ENCODE measurements at places on chromosomes 7 and 10.
A peak's percentile ranks its signal among the peaks of the same experiment; 100 is the strongest.

DNA sequence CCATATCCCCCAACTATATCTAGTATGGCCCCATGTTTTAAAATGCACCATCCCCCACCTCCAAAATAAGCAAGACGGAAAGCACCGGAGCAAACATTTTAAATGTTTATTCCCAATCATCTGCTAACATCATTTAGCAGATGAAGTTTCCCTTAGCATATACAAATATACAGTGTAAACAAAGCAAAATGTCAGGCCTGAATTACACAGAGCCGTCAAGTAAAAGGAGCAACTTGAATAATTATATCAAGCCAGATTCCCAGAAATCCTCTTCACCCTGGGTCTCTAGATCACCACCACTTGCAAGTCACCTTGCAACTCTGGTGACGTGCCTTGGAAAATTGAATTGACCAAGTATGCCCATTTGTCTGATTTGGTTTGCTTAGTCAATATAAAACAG is 91.6 kb upstream of the COL1A2 start:
- H3K36me3 ChIP-seq, result no peaks in the 10 kb centered on the region
- no peak overlapping the region for H3K27ac ChIP-seq
- DNase-seq, result no peak

GRCh38 chr7:75946207-75946855 is 31.4 kb downstream of the POR start:
- H3K4me1 ChIP-seq, result no peaks in the 10 kb centered on the region
- H3K27ac ChIP-seq, result no peak overlapping the region
- no peaks in the 10 kb centered on the region for H3K36me3 ChIP-seq
- no peaks in the 10 kb centered on the region for H3K27me3 ChIP-seq
- H3K4me3 ChIP-seq, result no peak overlapping the region

GRCh38 chr7:14207138-14207537 is 217.7 kb upstream of the ETV1 start:
- H3K36me3 ChIP-seq, result no peaks in the 10 kb centered on the region
- H3K27me3 ChIP-seq, result no peaks in the 10 kb centered on the region
- H3K4me3 ChIP-seq, result no peak overlapping the region
- no peak overlapping the region for H3K27ac ChIP-seq
- no peak for DNase-seq

DNA sequence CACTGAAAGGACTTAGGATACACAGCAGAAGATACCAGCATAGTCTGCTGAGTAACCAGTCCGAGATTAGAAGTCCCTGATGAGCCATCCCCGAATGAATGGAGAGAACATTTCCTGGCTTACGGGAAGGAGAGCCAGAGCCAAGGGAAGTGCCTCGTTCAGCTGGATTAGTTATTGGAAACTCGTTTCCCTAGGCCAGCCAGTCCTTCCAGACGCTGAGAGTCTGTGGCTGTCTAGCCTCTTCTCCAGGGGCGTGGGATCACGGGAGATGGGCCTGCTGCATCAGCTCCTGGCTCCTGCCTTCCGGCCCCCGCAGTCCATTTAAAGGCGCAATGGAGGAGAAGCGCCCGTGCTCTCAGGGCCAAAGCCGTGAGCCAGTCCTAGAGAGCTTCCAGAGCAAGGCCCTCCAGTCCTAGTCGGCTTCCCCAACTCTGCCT is 712.8 kb downstream of the PARD3 start:
- H3K4me1 ChIP-seq, result no peaks in the 10 kb centered on the region
- no peak overlapping the region for H3K27ac ChIP-seq
- no peak for DNase-seq
- H3K36me3 ChIP-seq, result no peaks in the 10 kb centered on the region
- H3K4me3 ChIP-seq, result no peak overlapping the region
- H3K27me3 ChIP-seq, result no peaks in the 10 kb centered on the region

GRCh38 chr10:72407471-72407870 is 52.8 kb upstream of the DNAJB12 start:
- peak; percentile 51 for DNase-seq
- no peaks in the 10 kb centered on the region for H3K27me3 ChIP-seq
- no peaks in the 10 kb centered on the region for H3K36me3 ChIP-seq
- H3K4me3 ChIP-seq, result peak overlapping the region; percentile 9
- H3K27ac ChIP-seq, result peak overlapping the region; percentile 63

DNA sequence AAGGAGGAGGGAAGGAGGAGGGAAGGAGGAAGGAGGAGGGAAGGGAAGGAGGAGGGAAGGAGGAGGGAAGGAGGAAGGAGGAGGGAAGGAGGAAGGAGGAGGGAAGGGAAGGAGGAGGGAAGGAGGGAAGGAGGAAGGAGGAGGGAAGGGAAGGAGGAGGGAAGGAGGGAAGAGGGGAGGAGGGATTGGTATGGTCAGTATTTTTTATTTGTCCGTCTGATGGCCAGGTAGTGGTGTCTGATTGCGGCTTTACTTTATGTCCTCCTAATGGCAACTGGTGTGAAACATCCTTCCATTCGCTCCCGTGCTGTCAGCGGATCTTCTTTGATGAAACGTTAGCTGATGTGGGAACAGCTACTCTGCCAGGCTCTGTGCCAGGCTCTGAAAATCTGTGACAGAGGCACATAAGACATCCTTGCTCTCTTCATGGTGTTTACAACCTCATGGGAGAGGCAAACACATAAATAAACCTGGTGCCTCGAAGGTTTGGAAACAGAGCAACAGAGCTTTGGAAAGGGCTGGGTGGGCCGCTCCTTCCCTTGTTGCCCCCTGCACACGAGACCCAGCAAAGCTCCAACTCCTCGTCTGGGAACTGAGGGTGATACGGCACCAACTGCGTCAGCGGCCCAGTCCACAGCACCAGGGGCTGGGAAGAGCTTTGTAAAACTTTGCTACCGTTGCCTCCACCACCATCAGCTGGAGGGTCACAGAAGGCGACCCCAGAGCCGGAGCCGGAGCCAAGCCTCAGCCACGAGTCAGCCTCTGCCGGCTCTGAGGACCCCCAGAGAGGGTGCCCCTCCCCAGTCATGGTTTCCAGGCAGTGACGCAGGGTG is 40.3 kb downstream of the PDGFA start:
- H3K4me3 ChIP-seq, result no peak overlapping the region
- no peaks in the 10 kb centered on the region for H3K27me3 ChIP-seq
- H3K27ac ChIP-seq, result no peak overlapping the region
- no peak for DNase-seq

- H3K36me3 ChIP-seq, result no peaks in the 10 kb centered on the region
- no peak overlapping the region for H3K4me3 ChIP-seq
- H3K27me3 ChIP-seq, result no peaks in the 10 kb centered on the region
- H3K4me1 ChIP-seq, result no peaks in the 10 kb centered on the region
- no peak overlapping the region for H3K27ac ChIP-seq
- no peak for DNase-seq
These were observed 536.5 kb downstream of the TNS3 start for GRCh38 chr7:47045207-47046051.

DNA sequence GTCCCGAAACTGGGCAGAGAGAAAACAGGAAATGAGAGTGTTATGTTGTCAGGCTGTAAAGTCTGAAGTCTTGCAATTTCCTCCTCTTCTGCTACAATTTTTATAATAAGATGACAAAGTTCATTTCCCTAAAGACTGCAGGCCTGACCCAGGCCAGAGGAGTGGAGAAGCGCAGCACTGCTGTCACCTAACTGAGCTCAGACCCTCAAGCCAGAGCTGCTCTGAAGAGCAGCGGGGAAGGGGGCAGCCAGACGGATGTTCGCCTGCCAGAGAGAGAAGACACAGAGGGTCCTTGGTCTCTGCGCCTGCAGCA is 12.6 kb upstream of the AOAH start:
- peak; percentile 47 for DNase-seq
- H3K27me3 ChIP-seq, result 0 out of 2 replicates have a peak, but pooled peaks cover 3% of the 10 kb centered on the region
- H3K4me1 ChIP-seq, result peaks cover 9% of the 10 kb centered on the region

DNA sequence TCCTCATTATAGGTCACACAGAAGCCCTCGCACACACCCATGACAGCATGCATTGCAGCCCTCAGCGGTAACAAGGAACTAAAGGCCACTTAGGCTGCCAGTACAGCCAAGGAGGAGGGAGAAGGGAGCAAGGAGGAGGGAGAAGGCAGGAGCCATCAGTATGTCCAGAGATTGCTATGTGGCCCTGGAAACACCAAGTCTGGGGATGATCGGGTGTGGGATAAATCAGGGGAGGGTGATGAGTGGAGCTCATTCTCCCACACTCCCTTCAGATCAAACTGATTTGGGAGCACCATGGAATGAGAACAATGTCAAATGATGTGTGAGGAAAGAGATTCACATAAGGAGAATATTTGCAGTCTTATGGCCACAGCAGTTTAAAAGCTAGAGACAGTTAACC is 350.9 kb downstream of the TNS3 start:
- no peaks in the 10 kb centered on the region for H3K27me3 ChIP-seq
- no peak overlapping the region for H3K27ac ChIP-seq
- DNase-seq, result no peak
- H3K36me3 ChIP-seq, result no peaks in the 10 kb centered on the region
- peaks cover 11% of the 10 kb centered on the region for H3K4me1 ChIP-seq

GRCh38 chr10:35565602-35566081 is 39.5 kb upstream of the GJD4 start:
- no peaks in the 10 kb centered on the region for H3K27me3 ChIP-seq
- no peak overlapping the region for H3K4me3 ChIP-seq
- DNase-seq, result no peak
- no peaks in the 10 kb centered on the region for H3K36me3 ChIP-seq
- peaks cover 18% of the 10 kb centered on the region for H3K4me1 ChIP-seq

DNA sequence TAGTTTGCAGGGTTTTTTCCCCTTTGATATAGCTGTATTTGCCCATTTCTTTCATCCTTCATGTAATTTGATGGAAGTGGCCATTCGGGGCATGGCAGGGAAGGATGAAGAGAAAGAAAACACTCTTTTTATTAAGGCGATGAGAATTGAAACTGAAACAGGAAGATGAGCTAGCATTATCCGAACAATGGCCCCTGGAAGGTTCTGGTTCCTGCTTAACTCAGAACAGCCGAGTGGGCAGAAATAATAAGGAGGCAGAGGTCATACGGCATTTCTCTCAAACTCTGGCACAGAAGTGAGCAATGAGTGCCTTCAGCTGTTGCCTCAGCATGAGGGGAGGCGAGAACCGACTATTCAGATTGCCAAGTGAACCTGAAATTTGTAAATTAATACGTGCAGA is 113.2 kb upstream of the MYO3A start:
- H3K4me1 ChIP-seq, result peaks cover 9% of the 10 kb centered on the region
- DNase-seq, result peak; percentile 51
- no peak overlapping the region for H3K27ac ChIP-seq
- peak overlapping the region; percentile 41 for H3K4me3 ChIP-seq

DNA sequence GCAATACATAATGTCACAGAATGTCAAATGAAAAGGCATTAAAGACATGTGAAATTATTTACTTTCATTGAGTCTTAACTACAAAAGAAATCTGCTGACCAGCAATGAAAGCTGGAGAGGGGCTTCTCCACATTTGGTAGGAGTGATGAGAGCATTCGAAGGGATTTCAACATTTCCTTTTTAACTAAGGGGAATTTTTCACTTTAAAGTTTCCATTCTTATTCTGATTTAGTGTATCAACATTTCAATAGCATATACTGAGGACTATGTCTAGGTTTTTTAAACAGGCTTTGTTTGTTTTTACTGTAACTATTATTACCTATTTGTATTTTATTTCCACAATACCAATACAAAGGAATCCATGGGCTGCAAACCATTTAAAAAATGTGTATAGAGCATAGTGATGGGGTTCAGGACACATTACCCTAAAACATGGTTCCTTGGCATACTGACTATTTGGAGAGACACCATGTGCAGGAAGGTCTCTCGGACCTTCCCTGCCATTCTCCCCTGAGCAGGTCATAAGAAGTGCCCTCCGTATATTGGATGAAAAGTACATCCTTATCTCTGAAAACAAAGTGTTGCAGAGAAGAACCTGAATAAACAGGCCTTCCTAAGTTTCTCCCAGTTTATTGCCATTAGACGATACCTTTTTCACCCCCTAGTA is 278.7 kb downstream of the DOCK4 start:
- no peaks in the 10 kb centered on the region for H3K36me3 ChIP-seq
- no peak overlapping the region for H3K4me3 ChIP-seq
- H3K4me1 ChIP-seq, result no peaks in the 10 kb centered on the region
- H3K27ac ChIP-seq, result no peak overlapping the region
- no peak for DNase-seq

DNA sequence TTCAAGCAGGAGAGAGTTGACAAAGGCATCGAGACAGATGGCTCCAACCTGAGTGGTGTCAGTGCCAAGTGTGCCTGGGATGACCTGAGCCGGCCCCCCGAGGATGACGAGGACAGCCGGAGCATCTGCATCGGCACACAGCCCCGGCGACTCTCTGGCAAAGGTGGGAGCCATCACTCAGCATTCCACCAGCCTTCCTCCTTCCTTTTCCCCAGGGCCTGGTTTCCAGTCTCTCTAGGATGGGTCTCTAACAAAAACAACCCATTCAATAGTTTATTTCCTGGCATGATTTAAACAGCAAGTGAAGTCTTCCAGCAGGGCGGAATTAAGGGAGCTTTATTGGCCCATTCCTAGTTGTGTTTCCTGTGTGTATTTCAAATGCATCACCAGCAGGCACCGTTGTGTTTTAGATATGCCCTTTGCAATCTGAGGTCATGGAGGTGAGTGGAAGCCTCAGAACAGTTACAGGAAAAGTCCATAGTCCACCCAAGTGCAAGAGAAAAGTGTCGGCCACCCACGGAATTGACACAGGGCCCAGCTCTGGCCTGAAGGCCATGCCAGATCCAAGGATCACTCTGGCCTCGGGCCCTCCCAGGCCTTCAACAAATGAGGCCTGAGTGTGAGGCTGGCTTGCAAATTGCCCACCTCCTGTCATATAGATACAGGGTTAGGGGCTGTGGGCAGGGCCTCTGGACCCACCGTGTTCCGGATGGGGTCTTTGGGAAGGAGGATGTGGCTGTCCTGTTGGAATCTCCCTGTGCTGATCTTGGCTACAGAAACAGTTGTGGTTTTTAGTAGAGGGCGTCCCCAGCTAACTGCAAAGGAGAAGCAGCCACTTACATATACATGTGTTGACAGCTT is 46.9 kb upstream of the TRIM8 start:
- H3K36me3 ChIP-seq, result 0 out of 2 replicates have a peak, but pooled peaks cover 5% of the 10 kb centered on the region
- H3K4me1 ChIP-seq, result no peaks in the 10 kb centered on the region
- no peaks in the 10 kb centered on the region for H3K27me3 ChIP-seq
- no peak overlapping the region for H3K4me3 ChIP-seq
- H3K27ac ChIP-seq, result no peak overlapping the region
- DNase-seq, result no peak

GRCh38 chr10:108392286-108392685 is 1227.8 kb upstream of the SORCS1 start:
- no peak for DNase-seq
- H3K36me3 ChIP-seq, result no peaks in the 10 kb centered on the region
- no peaks in the 10 kb centered on the region for H3K27me3 ChIP-seq
- no peaks in the 10 kb centered on the region for H3K4me1 ChIP-seq
- H3K27ac ChIP-seq, result no peak overlapping the region
- H3K4me3 ChIP-seq, result no peak overlapping the region

- no peak for DNase-seq
- H3K36me3 ChIP-seq, result no peaks in the 10 kb centered on the region
- H3K27ac ChIP-seq, result no peak overlapping the region
- no peaks in the 10 kb centered on the region for H3K27me3 ChIP-seq
These were observed 65.8 kb upstream of the CAMK2B start for GRCh38 chr7:44391171-44391570.

GRCh38 chr10:126073606-126074005 is 177.2 kb downstream of the FANK1 start:
- H3K27me3 ChIP-seq, result no peaks in the 10 kb centered on the region
- no peaks in the 10 kb centered on the region for H3K4me1 ChIP-seq
- no peaks in the 10 kb centered on the region for H3K36me3 ChIP-seq
- DNase-seq, result no peak

Measured in Karpas-422 (cell line).